ENCODE measurements at places on chromosomes 3 and 15.

GRCh38 chr15:57950381-57950946, 115.0 kb downstream of the ALDH1A2 start:
- DNase-seq, result peak; percentile 25

- no peak for DNase-seq
These were observed 126.7 kb upstream of the PHLDB2 start for GRCh38 chr3:111732252-111732879.

GRCh38 chr3:7964899-7965298, 536.7 kb upstream of the LMCD1 start:
- DNase-seq, result no peak

DNA sequence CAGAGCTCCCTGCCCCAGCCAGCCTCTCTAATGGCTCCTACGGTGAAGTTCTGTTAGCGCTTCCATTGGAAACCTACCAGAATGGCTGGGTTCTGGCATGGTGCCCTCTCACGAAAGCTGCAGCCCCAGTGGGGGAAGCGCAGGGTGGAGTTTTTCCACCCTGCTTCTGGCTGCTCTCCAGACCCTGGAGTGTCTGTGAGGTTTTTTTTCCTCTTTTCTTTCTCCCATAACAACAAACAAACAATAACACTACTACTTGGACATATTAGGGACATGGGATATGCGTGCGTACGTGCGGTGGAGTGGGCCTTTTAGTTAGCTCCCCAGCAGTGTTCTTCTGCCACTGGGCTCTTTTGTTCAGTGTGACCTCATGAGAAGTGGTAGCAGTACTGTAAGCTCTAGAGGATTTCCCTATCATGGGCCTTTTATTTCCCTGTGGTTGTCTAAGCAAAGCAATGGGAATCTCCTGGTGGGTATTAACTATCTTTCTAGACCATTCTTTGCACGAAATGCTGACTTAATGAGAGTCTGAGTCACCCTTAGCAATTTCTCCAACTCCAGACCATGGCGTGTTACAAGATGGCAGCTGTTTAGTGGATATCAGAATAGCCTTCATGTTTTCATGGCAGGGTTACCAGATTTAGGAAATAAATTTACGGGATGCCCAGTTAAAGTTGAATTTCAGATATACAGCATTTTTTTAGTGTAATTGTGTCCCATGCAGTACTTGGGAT, 161.9 kb downstream of the FNDC3B start:
- DNase-seq, result peak; percentile 49

GRCh38 chr15:73593304-73594074, 39.7 kb downstream of the NPTN start:
- DNase-seq, result peak; percentile 7

DNA sequence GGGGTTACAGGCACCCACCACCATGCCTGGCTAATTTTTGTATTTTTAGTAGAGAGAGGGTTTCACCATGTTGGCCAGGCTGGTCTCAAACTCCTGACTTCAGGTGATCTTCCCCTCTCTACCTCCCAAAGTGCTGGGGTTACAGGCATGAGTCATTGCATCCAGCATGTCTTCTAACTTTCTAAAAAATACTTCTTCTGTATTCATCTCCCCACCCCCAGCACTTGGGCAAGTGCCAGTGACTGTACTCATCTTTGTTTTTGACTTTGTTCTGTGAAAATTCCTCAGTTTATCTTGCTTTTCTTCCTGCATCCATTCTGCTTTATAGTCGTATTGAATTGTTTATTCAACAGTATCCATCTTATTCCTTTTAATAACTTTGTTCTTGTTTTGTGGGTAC, 47.6 kb downstream of the ARIH1 start:
- no peak for DNase-seq

- DNase-seq, result no peak
These were observed 2.1 kb downstream of the ALDH1A3 start for GRCh38 chr15:100881573-100882336.

GRCh38 chr15:77857419-77857818, 220.1 kb downstream of the TBC1D2B start:
- no peak for DNase-seq

GRCh38 chr3:187858041-187858440, 112.8 kb upstream of the BCL6 start:
- DNase-seq, result no peak

GRCh38 chr3:189349772-189350171, 178.0 kb downstream of the TPRG1 start:
- no peak for DNase-seq

GRCh38 chr15:69685512-69686452, 233.2 kb downstream of the RPLP1 start:
- DNase-seq, result no peak

DNA sequence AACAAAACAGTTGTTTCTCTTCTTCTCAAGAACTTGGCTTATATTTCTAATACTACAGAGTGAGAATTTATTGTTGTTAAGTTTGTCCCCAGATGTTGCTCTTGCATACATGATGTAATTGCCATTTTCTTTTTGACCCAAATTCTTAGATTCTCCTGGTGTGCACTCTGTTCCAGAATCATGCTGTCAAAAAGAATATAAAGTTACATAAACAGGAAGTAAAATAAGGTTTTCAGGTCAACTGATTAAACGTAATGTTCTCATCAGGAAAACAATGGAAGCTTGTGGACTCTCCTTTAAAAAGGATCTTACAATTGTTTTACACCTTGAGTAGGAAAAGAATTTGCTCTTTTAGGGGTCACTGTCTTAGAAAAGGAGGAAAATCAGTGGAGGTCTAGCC, 121.8 kb downstream of the ADAM10 start:
- DNase-seq, result no peak

- DNase-seq, result no peak
These were observed 191.9 kb upstream of the CTNNB1 start for GRCh38 chr3:41007399-41007798.

DNA sequence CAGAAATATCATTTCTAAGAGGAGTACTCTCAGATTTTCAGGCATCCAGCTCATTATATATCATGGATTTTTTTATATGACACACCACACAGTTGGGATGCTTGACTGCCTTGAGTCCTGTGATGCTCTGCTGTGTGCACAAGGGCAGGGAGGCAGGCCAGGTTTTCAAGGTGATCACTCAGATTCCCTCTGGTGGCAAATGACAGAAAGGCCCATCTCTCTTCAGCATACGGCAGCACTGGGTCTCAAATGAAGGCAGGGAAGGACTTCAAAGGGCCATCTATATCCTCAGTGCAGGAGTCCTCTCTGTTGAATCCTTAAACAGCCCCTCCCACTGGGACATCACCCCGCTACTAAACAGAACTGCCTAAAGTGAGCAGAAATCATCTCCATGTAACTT, 54.8 kb upstream of the MYO5C start:
- DNase-seq, result no peak

GRCh38 chr15:30650012-30650929, 24.3 kb downstream of the ARHGAP11B start:
- DNase-seq, result no peak

DNA sequence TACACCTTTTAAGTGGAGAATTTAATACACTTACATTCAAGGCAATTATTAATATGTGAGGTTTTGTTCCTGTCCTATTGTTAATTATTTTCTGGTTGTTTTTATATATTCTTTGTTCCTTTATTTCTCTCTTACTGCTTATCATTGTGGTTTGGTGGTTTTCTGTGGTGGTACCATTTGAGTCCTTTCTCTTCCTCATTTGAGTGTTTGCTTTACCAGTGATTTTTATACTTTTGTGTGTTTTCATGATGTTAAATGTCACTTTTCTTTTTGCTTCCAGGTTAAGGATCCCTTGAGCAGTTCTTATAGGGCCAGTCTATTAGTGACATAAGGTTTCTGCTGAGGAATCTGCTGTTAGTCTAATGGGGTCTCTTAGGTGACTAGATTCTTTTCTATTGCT, 116.5 kb downstream of the LRRK1 start:
- no peak for DNase-seq

GRCh38 chr3:4595710-4596113, 102.6 kb downstream of the ITPR1 start:
- no peak for DNase-seq

GRCh38 chr3:182621435-182622240, 171.7 kb upstream of the ATP11B start:
- DNase-seq, result no peak

- DNase-seq, result no peak
These were observed 77.0 kb downstream of the ITGA11 start for GRCh38 chr15:68354923-68355322.

DNA sequence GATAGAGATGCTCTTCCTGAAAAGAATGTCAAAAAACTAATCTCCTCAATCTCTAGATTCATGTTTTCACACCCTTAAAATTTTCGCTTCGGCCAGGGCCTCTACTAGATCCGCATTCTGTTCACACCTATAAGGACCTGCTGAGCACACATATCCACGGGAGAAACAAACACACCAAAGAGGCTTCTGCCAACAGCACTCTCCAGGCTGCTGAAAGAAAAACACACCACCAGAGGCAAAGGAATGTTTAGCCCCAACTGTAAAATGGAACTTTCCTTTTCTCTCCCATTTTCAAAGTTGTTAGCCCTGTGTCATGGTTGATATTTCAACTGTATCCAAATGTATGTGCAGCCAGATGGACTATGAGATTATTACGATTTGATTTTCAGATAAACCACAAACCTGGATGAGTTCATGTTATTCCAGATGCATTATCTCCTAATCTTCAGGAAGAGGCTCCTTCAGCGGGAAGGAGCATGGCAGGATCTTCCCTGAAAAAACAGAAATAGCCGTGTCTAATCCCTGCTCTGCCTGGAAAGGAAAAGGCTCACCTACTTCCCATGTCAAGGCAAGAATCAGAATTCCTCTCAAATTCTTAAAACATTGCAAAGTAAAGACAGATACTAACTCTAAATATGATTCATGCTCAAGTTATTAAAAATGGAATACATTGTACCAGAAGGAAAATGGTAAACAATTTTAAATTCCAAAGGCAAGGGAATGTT, 442.7 kb upstream of the NR2F2 start:
- DNase-seq, result no peak

- no peak for DNase-seq
These were observed 41.6 kb upstream of the ROPN1 start for GRCh38 chr3:124033360-124034015.

DNA sequence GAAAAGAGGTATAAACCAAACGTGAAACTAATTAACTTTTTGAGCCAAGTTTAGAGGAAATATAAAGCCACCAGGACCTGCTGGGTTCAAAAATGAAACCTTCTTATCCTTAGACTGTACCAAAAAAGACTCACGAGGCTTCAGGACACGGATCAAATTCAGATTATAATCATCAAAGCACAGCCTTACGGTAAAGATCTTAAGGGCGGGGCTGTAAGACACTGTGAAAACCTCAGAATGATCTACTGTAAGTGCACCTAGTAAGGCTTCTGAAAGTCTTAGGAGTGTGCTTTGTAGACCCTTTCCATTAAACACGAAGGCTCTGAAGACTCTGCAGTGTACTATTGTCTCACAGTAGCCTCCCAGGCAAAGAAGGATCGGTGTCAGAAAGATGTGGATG, 26.8 kb downstream of the TARS3 start:
- DNase-seq, result no peak

DNA sequence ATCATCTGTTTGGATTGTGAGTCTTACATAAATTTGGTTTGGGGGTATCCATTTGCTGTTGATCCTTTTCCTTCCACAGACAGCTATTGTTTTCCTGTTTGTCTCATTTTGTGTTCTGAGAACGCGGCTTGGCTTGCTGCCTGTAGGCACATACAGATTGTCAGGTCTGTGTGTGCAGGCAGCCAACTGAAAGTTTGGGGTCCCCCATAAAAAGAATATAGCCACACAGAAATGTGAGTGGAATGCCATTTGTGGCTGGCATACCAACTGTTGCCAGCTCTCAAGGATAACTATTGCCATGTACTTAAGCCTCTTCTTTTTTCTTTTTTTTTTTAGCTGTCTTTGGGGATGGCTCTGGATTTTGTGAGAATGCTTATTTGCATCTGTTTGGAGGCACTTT, 1308.0 kb downstream of the ROBO1 start:
- DNase-seq, result no peak

GRCh38 chr15:74995779-74996765, 709 bp downstream of the SCAMP5 start:
- DNase-seq, result no peak

- DNase-seq, result no peak
These were observed 10.1 kb downstream of the ARL14 start for GRCh38 chr3:160686955-160687535.

DNA sequence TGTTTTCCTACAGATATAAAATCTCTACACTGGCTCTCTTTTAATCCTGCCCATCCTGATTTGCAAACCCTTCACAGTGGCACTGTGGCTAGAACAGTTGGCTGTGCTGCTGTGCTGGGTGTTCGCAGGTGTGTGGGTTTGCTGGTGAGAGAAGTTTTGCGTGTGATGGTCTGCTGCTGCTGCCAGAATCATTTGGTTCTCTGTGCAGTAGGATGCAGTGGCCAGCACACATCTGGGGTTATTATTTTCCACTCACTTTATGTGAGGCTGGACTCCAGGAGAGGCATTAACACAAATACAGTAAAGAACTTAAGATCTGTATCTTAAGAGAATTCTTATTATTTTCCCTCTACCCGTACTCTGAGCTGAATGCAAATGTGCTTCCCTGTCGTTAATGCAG, 16.0 kb upstream of the PSMD6 start:
- no peak for DNase-seq

GRCh38 chr15:71225851-71226250, 110.6 kb downstream of the THSD4 start:
- DNase-seq, result no peak

GRCh38 chr3:74921676-74922075, 307.2 kb upstream of the CNTN3 start:
- DNase-seq, result no peak

GRCh38 chr3:181358562-181358961, 353.2 kb upstream of the SOX2 start:
- no peak for DNase-seq

- no peak for DNase-seq
These were observed 141.2 kb upstream of the SLC7A14 start for GRCh38 chr3:170726976-170727661.

DNA sequence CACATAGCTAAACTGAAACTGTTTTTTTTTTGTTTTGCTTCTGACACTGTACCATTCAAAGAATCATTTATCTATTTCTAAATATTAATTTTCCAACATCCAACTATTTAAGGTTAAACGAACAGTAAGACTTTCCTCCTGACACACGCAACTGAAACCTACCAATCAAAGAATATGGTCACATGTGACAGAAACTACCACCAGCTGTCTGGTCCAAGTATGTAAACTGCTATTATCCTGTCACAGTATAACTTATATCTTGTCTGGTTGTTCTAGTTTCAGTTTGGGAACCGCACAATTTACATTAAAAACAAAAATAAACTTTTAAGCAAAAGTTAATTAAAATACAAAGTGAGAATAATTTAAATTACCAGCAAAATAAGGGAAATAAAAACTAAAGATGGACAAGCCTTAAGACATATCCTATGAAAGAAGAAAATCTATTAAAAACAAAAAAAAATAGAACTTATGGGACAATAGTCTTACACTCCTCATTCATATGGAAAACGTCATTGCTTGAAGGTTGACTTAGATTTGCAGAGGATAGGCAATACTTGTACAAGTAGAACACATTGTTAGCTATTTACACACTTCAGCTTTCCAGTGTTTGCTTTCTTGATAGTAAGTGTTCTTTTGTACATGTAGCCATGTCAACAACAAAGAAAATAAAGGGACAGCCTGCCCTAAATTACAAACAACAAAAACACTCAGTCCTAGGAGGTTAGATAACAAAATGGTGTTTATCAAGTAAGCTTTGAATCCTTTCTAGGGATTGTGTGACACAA, 26.8 kb upstream of the CHRM5 start:
- DNase-seq, result peak; percentile 20

- DNase-seq, result no peak
These were observed 17.8 kb downstream of the LDHAL6B start for GRCh38 chr15:59224474-59224873.
